Camera-type eye (tissue), 1 donor: ENCODE measurements at places on chromosomes 6 and 20. TPM values are rescaled to one million over a fixed set of nuclear protein-coding genes. Genes with fewer than 3 reads are reported as not detected.

PAX1 gene
- 0.33 TPM for total RNA-seq

AVP gene
- not detected for total RNA-seq

FARS2 gene
- 33.6 TPM for total RNA-seq

NANP gene
- 12.3 TPM for total RNA-seq

REV3L gene
- 85.4 TPM for total RNA-seq

PHACTR3 gene
- total RNA-seq: 8.1 TPM

AGPAT4 gene
- total RNA-seq: 26.3 TPM

SLCO4A1 gene
- 8.0 TPM for total RNA-seq

ADISSP gene
- 8.1 TPM for total RNA-seq

ERGIC3 gene
- total RNA-seq: 217 TPM

PXT1 gene
- total RNA-seq: not detected

ANKRD60 gene
- total RNA-seq: not detected

SMOC2 gene
- total RNA-seq: 56.6 TPM

EDN1 gene
- 5.4 TPM for total RNA-seq

SOX4 gene
- total RNA-seq: 232 TPM

C6orf141 gene
- 0.77 TPM for total RNA-seq

SPDEF gene
- 1.8 TPM for total RNA-seq

HECA gene
- 32.0 TPM for total RNA-seq

CRISP3 gene
- 0.22 TPM for total RNA-seq

VEGFA gene
- total RNA-seq: 262 TPM

SLC22A1 gene
- total RNA-seq: 0.27 TPM
